ENCODE measurements at places on chromosomes 1 and 21.

DNA sequence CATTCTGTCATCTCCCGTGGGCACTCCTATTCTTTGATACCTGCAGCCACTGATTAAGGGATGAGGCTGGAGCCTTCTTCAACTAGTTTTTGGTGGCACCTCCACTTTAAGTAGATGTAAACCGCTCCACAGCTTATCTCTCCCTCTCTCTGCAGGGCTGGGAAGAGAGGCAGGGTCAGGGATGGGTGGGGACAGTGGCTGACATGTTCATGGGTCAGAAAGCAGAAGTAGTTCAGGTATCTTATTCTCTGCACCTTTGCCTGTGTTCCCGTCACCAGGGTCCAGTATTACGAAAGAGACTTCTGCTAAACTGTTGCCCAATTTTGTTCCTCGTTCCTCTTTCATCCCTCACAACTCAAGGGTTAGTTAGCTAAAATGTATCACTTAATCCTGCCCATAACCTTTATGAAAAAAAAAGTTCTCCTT lies 51.7 kb upstream of the EDEM3 start:
- no peak for ATAC-seq

GRCh38 chr1:54984131-54984842 lies 3.9 kb downstream of the TMEM61 start:
- no peak for ATAC-seq

DNA sequence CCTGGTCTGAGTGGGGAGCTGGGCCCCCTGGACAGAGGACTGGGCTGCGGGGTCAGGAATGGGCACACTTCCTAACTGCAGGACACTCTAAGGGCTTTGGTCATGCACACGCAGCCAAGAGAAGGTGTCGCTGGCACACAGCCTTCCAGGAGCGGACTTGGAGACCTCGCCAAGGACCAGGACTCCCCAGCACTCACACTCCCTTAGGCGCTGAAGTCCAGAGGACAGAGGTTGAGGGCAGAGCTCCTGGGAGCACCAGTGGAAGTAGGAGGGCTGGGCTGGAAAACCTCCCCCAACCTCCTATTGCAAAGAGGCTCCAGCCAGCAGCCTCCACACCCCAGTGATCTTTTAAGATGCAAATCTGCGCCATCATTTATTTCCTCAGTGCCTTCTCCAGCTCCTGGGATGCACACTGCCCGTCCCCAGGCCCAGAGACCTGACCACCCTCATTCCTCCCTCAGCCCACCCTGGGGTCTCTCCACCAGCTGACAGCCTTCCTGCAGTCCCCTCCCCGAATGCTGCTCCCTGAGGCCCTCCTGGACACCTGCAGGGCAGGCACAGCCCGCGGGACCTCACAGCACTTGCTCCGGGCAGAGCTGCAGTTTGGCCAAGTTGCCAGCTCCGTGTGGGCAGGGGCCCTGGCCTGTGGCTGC lies 3.0 kb downstream of the TSPEAR start:
- no peak for ATAC-seq

DNA sequence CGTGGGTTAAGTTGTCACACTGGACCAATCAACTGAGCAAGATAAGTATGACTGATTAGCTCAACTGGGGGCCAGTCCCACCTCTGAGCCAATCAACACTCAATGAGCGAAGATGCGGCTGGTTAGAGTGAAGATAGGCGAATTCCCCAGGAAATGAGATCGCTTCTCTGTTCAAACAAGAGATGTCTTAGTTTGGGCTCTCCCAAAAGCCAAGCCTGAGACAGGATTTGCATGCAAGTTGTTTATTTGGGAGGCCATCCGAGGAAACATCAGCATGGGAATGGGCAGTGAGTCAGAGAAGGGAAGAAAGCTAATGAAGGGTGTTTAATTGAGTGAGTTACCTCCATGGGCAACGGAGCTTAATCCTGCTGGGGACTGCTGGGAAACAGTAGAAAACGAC lies 4.9 kb upstream of the GJB5 start:
- ATAC-seq, result no peak

GRCh38 chr21:9838738-9839642 lies 682.4 kb upstream of the TPTE start:
- ATAC-seq, result no peak

- no peak for ATAC-seq
Observed at GRCh38 chr1:8031176-8031785, 5.2 kb upstream of the ERRFI1 start.

DNA sequence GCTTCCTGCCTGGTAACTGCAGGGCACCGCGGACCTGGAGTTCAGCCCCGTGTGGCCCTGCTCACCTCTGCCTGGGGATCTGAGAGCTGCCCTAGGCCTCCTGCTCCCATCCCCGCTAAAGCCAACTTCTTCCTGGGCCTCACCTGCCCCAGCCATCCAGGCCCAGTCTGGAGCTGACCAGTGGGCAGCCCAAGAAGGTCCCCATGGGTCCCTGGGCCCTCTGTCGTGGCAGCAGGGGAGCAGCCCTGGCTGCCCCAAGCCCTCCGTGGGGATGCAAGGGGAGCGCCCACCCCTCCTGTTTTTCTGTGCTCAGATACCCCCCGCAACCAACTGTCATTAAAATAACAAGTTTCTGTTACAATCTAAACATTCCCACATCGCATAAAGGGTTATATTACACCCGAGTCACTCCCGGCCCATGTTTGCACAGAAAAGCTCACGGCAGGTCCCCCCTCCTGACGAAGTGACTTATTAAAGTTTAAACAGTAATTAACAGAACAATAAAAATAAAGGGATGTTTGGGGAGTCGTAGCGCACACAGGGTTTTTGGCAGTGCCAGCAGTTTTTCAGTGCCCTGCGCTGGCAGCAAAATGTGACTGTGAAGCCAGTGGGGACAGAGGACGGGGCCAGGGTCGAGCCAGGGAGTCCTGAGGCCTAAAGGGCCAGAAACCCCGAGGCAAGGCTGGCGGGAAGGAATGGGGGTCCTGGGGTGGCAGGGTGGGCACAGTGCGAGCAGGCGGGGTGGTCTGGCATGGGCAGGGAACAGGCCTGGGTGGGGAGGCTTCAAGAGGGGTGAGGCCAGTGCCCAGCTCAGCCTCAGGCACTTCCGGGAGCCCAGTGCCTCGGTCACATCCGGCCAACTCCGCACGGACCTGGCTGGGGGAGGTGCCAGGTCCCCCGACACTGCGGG lies 121.5 kb downstream of the CASZ1 start:
- no peak for ATAC-seq

DNA sequence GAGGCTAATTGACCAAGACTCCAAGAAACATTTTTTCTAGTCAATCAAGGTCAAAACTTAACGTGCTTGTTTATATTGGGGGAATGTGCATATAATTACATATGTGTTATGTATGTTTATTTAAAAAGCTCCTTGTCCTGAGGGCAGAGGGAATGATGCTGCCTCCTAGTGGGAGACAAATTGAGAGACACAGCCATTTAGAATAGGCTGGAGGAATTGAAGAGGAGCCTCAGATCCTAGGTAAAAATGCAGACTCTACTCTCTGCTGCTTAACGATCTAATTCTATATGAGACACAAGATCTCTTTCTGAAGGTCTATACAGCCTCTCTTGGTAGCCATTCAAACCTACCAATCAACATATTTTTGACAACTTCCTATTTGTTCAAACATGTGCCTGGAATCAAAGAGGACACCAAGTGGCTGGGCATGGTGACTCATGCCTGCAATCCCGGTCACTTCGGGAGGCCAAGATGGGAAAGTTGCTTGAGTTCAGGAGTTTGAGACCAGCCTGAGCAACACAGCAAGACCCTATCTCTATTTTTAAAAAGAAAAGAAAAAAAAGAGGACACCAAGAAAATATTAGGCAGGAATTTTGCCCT lies 136.6 kb upstream of the ZNF648 start:
- ATAC-seq, result no peak

DNA sequence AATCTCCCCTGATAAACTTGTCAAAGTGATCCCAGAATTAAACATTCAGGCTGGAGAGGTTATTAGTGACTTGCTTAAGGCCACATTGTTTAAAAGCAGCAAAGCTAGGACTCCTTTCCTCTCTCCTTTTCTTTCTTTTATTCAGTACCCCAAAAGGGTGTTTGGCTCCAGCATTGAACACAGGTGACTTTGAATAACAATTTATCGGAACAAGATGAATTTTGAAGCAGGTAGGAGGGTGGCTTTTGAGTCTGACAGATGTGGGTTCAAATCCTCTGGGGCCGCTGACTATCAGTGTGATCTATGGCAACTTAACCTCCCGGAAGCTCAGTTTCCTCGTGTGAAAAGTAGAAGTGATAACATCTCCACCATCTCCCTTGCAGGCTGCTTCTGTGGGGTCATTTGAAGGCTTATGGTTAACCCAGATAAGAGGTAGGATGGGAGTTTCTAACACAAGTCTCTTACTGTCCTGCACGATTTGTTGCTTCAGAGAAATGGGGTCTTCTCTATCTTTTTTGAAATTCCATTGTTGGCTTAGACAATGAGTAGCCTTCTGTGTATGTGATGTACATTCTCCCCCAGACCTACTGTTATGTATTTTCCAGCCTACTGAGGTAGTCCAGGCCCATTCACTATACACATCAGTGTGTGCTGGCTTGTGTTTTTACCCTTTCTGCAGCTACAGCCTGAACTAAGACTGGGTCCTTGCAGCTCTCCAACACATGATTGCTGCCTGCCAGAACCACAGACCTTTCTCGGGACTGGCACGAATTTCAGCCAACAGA lies 29.0 kb downstream of the JUN start:
- no peak for ATAC-seq

GRCh38 chr1:200181861-200182260 lies 154.4 kb downstream of the NR5A2 start:
- no peak for ATAC-seq

DNA sequence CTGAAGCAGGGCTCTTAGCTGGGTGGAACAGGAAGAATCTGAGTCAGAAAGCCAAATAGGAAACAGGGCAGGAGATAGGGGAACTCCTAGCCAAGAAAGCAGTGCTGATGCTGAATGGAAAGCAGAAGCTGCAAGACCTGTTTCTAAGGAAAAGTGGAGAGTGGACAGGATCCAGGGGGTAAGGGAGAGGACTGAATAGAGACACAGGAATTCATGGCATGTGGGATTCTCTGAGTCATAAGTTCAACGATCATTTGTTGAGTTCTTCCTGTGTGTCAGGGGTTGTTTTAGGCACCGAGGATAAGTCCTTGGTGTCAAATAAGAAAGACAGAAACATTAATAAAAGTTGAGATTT lies 153.8 kb upstream of the FGGY start:
- peak; percentile 34 for ATAC-seq

GRCh38 chr1:2523891-2524609 lies 2.3 kb downstream of the PANK4 start:
- ATAC-seq, result no peak

DNA sequence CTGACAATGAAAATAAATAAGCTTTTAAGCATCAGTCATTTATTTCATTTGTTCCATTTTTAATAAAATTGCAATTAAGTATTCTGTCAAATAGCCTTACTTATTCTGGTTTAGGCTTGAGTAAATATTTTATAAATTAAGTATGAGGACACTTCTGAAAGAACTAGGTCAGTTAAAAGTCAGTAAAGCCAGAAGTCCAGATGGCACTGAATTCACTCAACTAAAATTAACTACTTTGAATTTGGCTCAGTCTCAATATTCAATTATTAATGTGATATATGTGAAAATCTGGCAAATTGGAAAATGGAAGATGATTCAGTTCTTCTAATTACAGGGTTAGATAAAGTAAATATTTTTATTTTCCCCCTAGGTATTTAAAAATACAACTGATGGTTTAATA lies 174.2 kb downstream of the BRINP3 start:
- no peak for ATAC-seq

DNA sequence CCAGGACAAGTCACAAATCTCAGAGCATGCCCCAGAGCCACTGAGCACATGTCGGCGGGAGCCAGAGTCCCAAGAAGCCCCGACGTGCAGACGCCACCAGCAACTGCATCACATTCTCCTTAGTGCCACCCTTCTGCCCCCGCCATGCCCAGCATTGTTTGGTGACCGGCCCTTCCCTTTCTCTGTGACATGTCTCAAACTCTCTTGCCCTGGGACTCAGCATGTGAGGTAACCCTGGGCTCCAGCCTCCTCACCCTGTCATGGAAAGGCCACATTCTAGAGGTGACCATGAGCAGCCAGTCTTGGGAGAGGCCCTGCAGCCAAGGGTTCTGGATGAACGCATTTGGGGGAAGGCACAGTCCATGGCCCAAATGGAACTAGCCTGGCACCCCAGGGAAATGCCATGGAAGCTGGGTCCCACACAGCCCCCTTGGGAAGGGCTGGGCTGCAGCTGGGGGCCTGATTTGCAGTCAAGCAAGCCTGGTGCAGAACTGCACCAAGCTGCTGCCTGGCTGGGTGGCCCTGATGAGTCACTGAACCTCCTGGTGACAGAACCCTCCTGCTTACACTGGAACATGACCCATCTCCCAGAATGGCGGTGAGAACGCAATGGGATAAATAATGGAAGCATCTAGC lies 94.4 kb downstream of the ITPKB start:
- ATAC-seq, result no peak

DNA sequence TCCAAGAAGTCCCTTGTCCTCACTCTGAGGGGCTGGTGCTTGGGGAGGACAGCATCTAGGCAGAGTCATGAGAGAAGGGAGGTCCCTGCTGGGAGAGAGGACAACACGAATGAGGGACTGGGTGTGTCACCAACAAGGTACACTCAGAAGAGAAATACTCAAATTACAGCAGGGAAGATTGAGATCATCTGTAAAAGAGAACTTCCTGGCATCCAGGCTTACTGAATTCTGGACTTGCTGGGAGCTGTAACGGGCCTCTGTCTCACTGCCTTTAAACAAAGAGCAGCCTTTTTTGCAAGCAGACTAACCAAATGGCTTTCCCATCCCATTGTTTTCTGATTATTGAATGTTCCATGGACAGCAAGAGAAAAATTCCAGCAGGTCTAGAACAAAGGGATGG lies 195.7 kb upstream of the RAB4A start:
- peak; percentile 38 for ATAC-seq

- ATAC-seq, result no peak
Observed at GRCh38 chr1:109151146-109151990, 37.5 kb downstream of the ELAPOR1 start.

DNA sequence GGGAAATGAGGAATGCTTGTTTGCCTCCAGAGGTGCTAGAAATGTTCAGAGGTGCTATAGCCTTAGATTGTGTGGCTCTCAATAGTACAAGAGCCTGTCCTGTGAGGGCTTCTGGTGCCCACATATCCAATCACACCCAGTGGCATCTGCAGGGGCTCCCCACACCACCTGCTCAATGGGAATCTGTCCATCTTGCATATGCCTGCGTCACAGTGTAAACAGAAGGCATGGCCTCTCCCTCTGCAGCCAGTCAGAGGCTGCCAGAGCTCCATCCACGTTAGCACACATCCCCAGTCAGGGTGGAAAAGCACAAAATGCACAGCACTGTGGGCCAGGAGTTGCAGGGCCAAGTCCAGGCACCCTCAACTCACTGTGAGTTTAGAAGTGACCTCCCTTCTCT lies 113.6 kb upstream of the GRIK3 start:
- ATAC-seq, result no peak

DNA sequence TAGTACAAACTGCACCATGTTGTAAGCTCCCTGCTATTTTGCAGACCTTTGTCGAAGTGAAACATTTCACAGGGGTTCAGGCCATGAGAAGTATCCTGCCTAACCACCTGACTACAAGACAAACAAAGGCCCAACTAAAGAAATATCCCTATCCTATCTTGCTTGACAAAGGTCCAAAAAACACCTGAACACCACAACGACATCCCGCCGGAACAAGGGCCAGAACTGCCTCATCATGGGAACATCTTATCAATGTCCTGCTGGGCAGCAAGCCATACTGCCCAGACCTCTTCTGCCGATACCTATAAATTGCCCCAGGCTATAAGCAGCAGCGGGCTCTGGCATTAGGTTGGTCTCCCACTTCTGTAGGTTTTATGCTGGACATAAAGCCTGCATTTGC lies 12.3 kb downstream of the MYSM1 start:
- no peak for ATAC-seq

GRCh38 chr1:216621536-216621935 lies 101.7 kb downstream of the ESRRG start:
- no peak for ATAC-seq

Data from activated T-helper 17 cell treated with anti-CD3 and anti-CD28 coated beads, Interleukin-2, amount 50 U/mL, for 72 hours (primary cell).